Forelimb muscle (tissue), 1 donor: ENCODE measurements at places on chromosomes 16 and 17. TPM values are rescaled to one million over a fixed set of nuclear protein-coding genes. Genes with fewer than 3 reads are reported as not detected.

GRIN2C gene
- 0.71 TPM for polyA plus RNA-seq

NEURL4 gene
- polyA plus RNA-seq, result 18.7 TPM

MPV17L gene
- polyA plus RNA-seq, result 3.4 TPM

HASPIN gene
- polyA plus RNA-seq, result 9.4 TPM

GUCY2D gene
- not detected for polyA plus RNA-seq

METTL16 gene
- polyA plus RNA-seq, result 20.0 TPM

TBC1D3E gene
- polyA plus RNA-seq, result not detected

DPEP1 gene
- 0.72 TPM for polyA plus RNA-seq

- no peak for DNase-seq
Measured at GRCh38 chr17:82871056-82871775, 31.4 kb upstream of the ZNF750 start.

DNA sequence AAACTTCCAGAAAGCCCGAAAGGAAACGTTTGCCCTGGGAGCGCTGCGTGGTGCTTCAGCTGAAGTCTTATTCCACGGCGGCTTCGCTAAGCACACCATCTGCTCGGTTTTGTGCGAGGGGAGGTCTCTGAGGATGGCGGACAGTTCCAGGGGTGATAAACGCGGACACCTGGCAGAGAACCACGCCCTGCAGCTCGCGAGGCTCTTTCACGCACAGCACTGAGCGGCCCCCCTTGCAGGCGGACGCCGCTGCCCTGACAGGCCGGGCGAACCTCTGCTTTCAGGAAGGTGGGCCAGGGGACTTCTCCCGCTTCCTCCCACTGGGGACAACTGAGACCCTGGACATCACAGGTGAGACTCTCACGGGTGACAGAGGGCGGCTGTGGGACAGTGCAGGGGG, 3.7 kb downstream of the MVD start:
- no peak for DNase-seq

GRCh38 chr16:4525069-4525468, 13.5 kb downstream of the CDIP1 start:
- DNase-seq, result peak; percentile 62

GRCh38 chr17:60652454-60653247, 25.0 kb upstream of the BCAS3 start:
- no peak for DNase-seq

DNA sequence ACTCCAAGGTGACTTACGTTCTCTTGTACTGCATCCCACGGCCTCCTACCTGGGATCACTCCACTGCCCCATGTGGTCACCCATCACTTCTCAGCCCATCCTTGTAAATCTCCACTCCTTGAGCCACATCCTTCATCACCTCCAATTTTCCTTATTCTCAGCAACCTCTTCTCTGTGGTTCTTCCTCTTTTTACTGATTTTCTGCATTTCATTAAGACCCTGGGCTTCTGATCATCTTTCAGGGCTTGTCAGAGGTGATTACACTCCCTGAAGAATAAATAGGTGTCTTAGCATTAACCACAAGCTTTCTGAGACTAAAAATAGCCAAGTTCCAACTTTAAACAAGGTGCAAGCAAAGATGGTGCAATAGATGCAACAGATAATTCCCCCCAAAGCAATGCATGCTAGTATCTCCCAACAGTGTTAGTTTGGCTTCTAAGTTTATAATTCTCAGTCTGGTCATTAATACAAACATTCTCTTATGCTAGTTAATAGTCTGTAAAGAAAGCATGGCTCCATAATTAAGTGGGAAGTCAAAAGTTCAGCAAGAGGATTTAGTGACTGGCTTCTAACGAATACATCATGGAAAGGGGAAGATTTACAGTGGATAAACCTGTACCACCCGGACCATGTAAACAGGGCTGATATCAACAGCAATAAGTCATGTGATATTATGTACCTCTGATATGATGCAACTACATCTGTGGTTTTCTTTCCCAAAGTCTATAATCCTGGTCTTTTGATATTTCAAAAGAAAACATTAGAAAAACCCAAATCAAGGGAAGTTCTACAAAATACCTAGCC, 47.4 kb upstream of the FOXJ1 start:
- no peak for DNase-seq
